ENCODE measurements at places on chromosomes 12 and 14. TPM values are rescaled to one million over a fixed set of nuclear protein-coding genes. Genes with fewer than 3 reads are reported as not detected.

SLCO1B3 gene
- total RNA-seq, result 245 TPM

DNA sequence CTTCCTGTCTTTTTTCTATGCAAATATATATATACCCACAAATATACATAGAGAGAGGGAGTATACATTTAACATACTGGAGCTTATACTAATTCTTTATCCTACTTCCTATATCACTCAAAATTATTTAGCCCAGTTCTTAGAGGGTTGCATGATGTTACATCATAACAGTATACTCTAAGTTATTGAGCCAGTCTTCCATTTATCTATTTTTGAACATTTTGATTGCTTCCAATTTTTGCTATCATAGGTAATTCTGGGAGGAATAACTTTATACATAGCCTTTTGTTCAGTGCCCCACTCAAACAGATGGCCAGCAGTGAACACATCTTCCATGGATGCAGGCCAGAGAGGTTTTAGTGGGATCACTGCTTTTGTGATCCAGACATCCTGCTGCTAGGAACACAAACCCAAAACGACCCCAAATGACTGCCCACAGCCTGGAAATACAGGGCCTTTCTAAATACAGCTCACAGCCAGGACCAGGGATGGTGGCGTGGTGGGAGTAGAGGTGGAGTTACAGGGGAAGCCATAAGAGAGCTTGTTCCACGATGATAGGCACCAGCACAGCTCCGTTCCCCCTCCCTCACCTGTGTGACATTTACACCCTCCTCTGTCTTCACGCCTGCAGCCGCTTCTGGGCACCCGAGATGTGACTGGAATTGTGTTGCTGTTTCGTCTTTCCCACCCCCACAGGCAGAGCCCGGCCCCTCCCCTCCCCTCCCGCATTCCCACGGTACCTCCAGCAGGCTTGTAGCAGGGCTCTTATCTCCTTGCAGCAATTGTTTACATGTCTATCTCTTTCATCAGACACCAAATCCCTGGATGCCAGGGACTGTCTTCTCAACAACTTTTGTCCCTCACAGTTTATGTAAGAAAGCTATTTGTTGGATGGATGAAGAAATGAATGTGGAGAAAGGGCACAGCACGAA lies 30.7 kb upstream of the HDAC7 start:
- DNase-seq, result no peak

- peak; percentile 55 for DNase-seq
These were observed 19.4 kb downstream of the SETD1B start for GRCh38 chr12:121823101-121823726.

DNA sequence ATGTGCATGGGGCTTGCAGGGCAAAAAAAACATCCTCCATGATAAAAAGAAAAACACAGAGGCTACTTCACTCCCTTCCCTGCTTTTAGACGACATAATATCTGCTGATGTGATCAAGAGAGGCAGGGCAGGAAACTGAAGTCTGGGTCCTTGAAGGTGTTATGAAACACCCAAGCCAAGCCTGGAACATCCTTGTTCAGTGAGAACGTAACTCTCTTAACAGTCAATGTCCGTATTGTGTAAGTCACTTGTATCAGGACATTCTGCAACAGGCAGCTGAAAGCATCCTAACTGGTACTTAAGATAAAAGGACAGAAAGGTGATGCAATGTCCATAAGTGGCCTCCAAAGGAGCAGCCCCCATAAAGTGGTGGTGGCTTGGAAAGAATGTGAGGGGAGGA lies 20.0 kb downstream of the KCNK10 start:
- no peak for DNase-seq

DNA sequence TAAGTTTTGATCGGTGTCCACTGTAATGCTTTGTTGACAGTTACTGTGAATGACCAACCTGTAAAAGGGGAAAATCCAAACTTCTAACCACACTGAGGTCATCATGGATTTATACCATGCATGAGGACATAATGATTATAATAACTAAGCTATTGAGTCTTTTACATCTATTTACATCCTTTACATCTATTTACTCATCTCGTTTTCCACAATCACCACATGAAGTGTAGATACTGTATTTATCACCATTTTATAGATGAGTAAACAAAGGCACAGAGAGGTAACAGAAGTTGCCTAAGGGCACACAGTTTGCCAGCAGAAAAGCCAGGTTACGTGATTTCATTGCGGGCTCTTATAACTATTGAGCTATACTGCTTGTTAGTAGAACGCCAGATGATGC lies 27.9 kb upstream of the EID3 start:
- DNase-seq, result no peak

GLIPR1L2 gene
- 0.32 TPM for total RNA-seq

Data from right lobe of liver (tissue), 6 donors.